ENCODE measurements at places on chromosomes 5 and 9. TPM values are rescaled to one million over a fixed set of nuclear protein-coding genes. Genes with fewer than 3 reads are reported as not detected.

SNCAIP gene
- total RNA-seq: 1.4 TPM

PCDHGA8 gene
- total RNA-seq: 0.41 TPM

SCAI gene
- 6.9 TPM for total RNA-seq

RACK1 gene
- total RNA-seq: 1,915 TPM

OR1Q1 gene
- not detected for total RNA-seq

CD274 gene
- 3.5 TPM for total RNA-seq

NRG2 gene
- total RNA-seq: 2.3 TPM

DBH gene
- not detected for total RNA-seq

NOL6 gene
- 23.6 TPM for total RNA-seq

BHMT2 gene
- 13.9 TPM for total RNA-seq

RASEF gene
- total RNA-seq: 15.1 TPM

- H3K36me3 ChIP-seq: no peaks in the 10 kb centered on the region
- no peak overlapping the region for H3K4me3 ChIP-seq
- DNase-seq: no peak
- peaks cover 12% of the 10 kb centered on the region for H3K4me1 ChIP-seq
- no peak overlapping the region for H3K27ac ChIP-seq
- H3K27me3 ChIP-seq: peaks cover 13% of the 10 kb centered on the region
Measured at GRCh38 chr5:42912184-42912798, 100.6 kb upstream of the SELENOP start.

DNA sequence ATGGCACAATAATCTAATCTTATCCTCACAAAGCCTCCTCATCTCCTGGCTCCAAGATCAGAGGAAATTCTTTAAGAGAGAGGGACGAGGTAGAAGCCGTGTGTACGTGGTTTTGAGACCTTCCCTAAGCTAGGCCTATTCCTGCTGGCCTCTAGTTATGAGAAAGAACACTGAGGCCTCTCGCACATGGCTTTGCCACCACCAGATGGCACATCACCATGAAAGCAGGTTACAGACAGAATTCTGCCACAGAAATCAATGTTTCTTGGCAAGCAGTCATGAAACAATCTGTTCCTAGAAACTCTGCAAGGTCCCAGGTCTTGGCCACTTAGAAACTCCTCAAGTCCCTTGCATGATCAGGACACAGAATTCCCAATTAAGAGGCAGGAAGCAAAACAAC lies 268.2 kb upstream of the TAS2R1 start:
- H3K4me3 ChIP-seq: no peak overlapping the region
- H3K4me1 ChIP-seq: no peaks in the 10 kb centered on the region
- no peaks in the 10 kb centered on the region for H3K27me3 ChIP-seq

DNA sequence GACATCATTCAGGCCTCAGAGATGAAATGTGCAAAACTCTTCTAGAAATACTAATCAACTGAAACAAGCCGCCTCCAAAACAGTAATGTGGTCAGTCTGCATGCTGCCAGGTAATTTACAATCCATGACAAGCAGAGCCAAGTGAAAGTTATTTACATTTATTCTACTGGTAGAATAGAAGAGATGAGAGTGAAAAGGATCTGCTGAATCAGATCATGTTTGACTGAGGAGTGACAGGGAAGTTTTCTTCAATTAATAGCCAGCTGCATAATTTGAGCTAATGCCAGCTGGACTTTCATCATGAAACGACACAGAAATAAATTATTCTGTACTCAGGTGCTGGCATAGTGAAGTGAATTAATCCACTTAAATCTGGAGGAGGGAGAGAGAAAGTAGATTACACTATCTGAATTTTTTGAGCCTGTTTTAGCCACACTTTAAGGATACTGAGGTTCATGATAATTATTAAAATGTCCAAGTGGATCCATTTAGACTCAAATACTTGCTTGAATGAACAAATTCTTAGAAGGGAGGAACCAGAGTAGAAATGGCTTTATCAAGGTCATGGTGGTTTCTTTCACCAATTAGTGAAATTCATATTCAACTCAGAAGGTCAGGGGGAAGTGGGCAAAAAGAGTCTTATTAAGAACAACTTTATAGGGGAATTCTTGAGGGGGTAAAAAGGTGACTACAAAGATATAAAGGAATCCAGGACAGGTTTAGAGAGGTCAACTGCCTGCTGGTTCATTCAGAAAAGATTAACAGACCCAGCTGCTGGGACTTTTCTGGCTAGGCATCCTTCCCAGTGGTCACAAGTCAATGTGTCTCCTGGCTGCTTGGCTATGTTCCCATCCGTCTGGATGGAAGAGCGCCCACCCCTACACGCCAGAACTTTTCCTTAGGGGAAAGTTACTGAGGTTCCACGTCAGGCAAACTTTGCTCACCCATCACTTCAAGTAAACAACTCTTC lies 350.4 kb downstream of the PDE4D start:
- DNase-seq: no peak
- no peaks in the 10 kb centered on the region for H3K27me3 ChIP-seq
- H3K27ac ChIP-seq: no peak overlapping the region
- H3K4me3 ChIP-seq: no peak overlapping the region

DNA sequence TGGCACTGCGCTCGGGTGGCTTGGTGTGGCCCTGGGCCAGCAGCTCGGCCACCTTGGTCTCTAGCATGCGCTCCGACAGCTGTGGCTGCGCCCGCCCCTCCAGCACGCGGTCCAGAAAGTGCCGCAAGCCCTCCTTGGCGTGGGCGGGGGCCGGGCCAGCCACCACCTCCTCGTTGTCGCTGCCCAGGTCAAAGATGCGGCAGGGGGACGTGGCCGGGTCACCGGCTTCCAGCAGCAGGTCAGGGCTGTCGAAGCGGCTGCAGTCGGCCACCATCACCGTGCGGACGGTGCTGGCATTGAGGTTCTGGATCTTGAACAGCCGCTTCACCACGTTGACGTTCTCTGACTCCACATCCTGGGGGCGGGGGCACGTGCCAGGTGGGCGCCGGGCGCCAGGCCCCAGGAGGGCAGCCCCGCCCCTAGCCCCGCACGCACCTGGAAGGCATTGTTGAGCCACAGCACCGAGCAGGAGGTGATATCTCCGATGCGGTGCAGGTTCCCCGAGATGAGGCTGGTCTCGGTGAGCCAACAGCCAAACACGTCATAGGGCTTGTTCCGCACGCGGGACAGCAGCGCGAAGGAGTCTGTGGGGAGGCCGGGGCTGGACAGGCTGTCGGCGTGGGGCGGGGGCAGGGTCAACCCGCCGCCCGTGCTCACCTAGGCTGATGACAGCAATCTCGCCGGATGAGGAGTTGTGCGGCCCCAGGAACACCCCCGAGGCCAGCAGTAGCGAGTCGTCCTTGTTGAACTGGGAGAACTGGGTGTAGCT lies 2.2 kb downstream of the FBXW5 start:
- H3K4me3 ChIP-seq: no peak overlapping the region
- no peaks in the 10 kb centered on the region for H3K27me3 ChIP-seq
- DNase-seq: no peak
- H3K4me1 ChIP-seq: peaks cover 38% of the 10 kb centered on the region
- H3K36me3 ChIP-seq: peaks cover 31% of the 10 kb centered on the region

- no peaks in the 10 kb centered on the region for H3K4me1 ChIP-seq
- H3K27ac ChIP-seq: peak overlapping the region; percentile 22
- no peaks in the 10 kb centered on the region for H3K27me3 ChIP-seq
- no peak overlapping the region for H3K4me3 ChIP-seq
- no peaks in the 10 kb centered on the region for H3K36me3 ChIP-seq
Measured at GRCh38 chr5:143635888-143636287, 176.1 kb upstream of the HMHB1 start.

DNA sequence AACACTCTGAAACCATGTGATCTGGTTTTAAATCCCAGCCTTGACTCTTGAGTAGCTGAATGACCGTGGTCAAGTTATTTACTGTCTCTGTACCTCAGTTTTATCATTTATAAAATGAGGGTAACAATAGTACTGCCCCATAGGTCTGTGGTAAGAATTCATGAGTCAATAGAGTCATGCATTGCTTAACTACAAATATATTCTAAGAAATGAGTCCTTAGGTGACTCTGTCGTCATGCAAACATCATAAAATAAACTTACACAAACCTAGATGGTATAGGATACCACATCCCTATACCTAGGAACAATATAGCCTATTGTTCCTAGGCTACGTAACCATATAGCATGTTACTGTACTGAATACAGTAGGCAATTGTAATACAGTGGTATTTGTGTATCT lies 20.3 kb upstream of the ABCA1 start:
- no peaks in the 10 kb centered on the region for H3K27me3 ChIP-seq
- H3K4me1 ChIP-seq: no peaks in the 10 kb centered on the region
- DNase-seq: no peak
- no peak overlapping the region for H3K4me3 ChIP-seq
- H3K27ac ChIP-seq: no peak overlapping the region

- no peaks in the 10 kb centered on the region for H3K27me3 ChIP-seq
- no peak for DNase-seq
- H3K27ac ChIP-seq: no peak overlapping the region
Measured at GRCh38 chr9:6184749-6185645, 30.6 kb upstream of the IL33 start.

DNA sequence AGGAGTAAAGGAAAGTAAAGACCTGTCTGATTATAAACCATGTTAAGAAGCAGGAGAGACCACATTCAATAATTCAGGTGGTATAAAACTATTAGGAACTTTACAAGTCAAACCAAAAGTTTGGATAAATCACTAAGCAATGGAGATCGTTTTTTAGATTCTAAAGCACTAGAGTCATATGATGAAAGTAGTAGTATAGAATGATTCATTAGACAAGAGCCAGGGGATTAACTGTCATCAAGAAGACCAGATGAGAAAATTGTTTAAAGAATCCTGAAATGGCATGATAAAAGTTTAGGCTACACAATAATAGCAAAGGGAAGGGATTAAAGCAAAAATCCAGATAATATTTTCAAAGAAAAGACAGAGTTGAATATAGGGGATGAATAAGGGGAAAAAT lies 12.9 kb upstream of the CARNMT1 start:
- no peaks in the 10 kb centered on the region for H3K27me3 ChIP-seq
- no peak for DNase-seq
- no peaks in the 10 kb centered on the region for H3K4me1 ChIP-seq
- H3K36me3 ChIP-seq: no peaks in the 10 kb centered on the region
- no peak overlapping the region for H3K4me3 ChIP-seq

GRCh38 chr9:115883467-115884329 lies 269.9 kb upstream of the PAPPA start:
- no peaks in the 10 kb centered on the region for H3K27me3 ChIP-seq
- H3K27ac ChIP-seq: no peak overlapping the region
- H3K4me1 ChIP-seq: peaks cover 45% of the 10 kb centered on the region

GRCh38 chr9:108991479-108991878 lies 21.8 kb downstream of the CTNNAL1 start:
- H3K27ac ChIP-seq: no peak overlapping the region
- peaks cover 17% of the 10 kb centered on the region for H3K36me3 ChIP-seq
- H3K27me3 ChIP-seq: no peaks in the 10 kb centered on the region
- no peak for DNase-seq
- H3K4me1 ChIP-seq: peaks cover 19% of the 10 kb centered on the region

DNA sequence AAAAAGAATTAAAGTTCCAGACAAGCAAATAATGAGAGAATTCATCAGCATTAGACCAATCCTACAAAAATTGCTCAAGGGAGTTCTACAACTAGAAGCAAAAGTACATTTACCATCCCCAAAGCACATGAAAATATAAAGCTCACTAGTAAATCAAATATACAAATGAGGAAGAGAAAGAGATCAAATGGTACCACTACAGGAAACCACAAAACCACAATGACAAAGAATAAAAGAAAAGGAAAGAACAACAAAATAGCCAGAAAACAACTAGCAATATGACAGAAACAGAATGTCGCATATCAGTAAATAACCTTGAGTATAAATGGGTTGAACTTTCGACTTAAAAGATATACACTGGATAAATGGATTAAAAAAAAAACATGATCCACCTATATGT lies 739.0 kb downstream of the DTWD2 start:
- no peak overlapping the region for H3K27ac ChIP-seq
- DNase-seq: no peak
- no peaks in the 10 kb centered on the region for H3K4me1 ChIP-seq
- no peak overlapping the region for H3K4me3 ChIP-seq
- H3K36me3 ChIP-seq: no peaks in the 10 kb centered on the region

All from esophagus squamous epithelium (tissue), 5 donors.